ENCODE measurements at places on chromosomes 16 and 17. TPM values are rescaled to one million over a fixed set of nuclear protein-coding genes. Genes with fewer than 3 reads are reported as not detected.

DNA sequence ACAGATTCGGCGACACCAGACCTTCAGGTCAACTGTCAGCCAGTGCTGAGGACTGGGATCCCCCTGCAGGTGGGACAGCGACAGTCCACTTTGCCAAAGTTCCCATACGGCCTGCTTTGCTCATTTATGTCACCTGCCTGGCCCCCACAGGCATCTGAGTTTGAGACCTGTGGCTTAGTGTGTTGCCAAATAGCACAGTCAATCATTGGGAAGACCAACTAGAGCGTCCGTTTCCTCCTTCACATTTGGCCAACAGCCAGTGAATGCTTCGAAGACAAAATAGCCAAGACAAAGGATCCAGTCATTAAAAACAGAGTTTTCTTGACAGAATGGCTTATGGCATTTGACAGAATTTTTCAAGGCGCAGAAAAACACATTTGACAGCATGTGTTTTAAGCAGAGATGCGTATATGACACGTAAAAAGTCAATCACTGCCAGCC lies 113.8 kb downstream of the ABCC12 start:
- H3K4me3 ChIP-seq: no peak overlapping the region
- H3K4me1 ChIP-seq: no peaks in the 10 kb centered on the region
- H3K27ac ChIP-seq: no peak overlapping the region
- no peaks in the 10 kb centered on the region for H3K36me3 ChIP-seq

DNA sequence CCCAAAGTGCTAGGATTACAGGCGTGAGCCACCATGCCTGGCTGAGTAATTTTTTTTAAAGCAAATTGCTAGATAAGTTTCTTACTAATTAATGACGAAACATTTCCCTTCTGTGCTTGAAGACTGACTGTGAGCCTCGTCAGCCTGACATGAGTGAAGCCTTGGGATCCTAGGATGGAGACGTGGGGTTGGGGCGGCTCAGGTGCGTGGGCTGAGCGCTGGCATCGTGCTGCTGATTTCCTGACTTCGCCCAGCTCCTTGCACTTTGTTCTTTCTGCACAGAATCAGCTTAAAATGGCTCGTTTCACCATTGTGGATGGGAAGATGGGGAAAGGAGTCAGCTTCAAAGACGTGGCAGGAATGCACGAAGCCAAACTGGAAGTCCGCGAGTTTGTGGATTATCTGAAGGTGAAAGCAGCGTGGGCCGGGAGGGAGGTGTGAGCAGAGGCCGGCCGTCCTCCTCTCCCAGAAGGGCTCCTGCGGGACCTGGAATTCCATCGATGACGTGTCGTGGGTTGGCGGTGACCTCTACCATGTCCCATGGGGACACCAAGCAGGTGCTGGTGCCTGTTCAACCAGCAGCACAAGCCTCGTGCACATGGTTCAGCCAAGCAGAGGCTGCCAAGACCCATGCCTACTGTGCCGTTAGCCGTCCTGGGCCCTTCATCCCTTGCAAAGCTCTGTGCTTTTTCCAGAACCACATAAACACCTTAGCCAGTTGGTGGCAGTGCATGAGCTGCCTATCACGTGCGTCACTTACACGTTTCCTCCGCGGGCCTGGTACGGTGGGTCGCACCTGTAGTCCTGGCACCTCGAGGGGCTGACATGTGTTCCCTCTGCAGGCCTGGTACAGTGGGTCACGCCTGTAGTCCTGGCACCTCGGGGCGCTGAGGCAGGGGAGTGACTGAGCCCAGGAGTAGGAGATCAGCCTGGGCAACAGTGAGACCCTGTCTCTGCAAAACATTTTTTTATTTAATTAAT lies 22.5 kb downstream of the SPG7 start:
- H3K27ac ChIP-seq: no peak overlapping the region
- H3K27me3 ChIP-seq: no peaks in the 10 kb centered on the region
- DNase-seq: no peak
- H3K4me1 ChIP-seq: peaks cover 9% of the 10 kb centered on the region
- no peaks in the 10 kb centered on the region for H3K36me3 ChIP-seq

GRCh38 chr16:67407176-67407787 lies 9.0 kb downstream of the ZDHHC1 start:
- no peaks in the 10 kb centered on the region for H3K4me1 ChIP-seq
- no peak for DNase-seq
- H3K27ac ChIP-seq: no peak overlapping the region
- no peaks in the 10 kb centered on the region for H3K36me3 ChIP-seq

Gene TNFSF12
- 6.1 TPM for total RNA-seq

- H3K27ac ChIP-seq: no peak overlapping the region
- H3K36me3 ChIP-seq: no peaks in the 10 kb centered on the region
- H3K27me3 ChIP-seq: no peaks in the 10 kb centered on the region
- no peak overlapping the region for H3K4me3 ChIP-seq
- H3K4me1 ChIP-seq: peaks cover 12% of the 10 kb centered on the region
Observed at GRCh38 chr17:50448643-50449042, 20.0 kb downstream of the CHAD start.

Gene CNTNAP4
- total RNA-seq: not detected

DNA sequence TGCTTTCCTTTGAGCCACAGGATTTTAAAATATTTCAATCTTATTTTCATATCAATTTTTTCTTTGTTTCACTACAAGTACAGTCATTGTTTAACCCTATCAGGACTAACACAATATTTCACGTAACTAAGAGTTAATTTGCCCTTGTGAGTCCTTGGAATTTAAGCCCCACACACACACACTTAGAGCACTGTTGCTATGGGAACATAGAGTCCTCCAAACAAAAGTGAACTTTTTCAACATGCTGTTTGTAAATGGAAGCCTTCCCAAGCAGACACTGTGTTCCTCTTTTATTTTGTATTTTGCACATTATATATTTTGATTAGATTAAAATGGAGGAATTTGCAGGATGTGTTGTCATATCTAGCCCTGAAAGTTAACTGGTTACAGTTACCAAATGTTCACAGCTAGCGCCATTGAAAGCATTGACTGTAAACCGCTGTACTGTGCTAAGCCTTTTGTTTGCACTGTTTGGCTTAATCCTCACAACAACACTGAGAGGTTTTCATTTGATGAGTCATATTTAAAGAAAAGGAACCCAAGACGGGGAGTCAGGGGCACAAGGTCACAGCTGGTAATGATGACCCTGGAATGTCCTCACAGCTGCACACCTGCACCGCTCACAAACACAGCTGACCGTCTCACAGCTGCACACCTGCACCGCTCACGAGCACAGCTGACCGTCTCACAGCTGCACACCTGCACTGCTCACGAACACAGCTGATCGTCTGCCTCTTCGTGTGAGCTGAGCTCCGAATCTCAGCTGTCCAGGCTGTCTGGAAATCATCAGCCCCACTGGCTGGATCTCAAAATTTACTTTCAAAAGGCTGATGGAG lies 6.3 kb downstream of the HSBP1 start:
- peaks cover 4% of the 10 kb centered on the region for H3K36me3 ChIP-seq
- no peak for DNase-seq
- H3K4me1 ChIP-seq: no peaks in the 10 kb centered on the region
- H3K4me3 ChIP-seq: no peak overlapping the region
- H3K27ac ChIP-seq: no peak overlapping the region
- H3K27me3 ChIP-seq: no peaks in the 10 kb centered on the region

DNA sequence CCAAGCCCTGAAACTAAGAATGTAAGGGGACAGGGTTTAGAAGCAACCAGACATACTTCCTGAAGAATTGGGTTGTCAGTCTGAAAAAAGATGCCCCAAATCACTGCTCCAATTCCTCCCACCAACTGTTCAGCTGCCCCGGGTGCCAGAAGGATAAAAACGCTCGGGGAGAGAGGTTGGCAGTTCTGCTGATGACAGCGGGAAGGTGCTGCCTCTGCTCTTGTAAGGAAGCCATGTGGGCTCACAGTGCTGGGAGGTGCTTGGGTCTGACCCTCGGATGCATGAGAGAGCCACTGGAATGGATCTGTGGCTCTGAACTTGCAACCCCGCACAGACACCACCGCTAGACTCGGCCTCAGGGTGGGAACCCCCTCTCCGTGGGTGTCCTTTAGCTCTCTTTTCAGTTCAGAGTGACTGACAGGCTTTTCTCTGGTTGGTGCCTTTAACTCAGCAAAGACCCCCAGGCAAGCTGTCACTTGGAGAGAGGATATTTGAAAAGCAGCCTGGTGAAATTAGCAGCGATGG lies 364.8 kb upstream of the RBFOX1 start:
- H3K27me3 ChIP-seq: no peaks in the 10 kb centered on the region
- H3K4me1 ChIP-seq: no peaks in the 10 kb centered on the region
- no peak overlapping the region for H3K27ac ChIP-seq
- DNase-seq: no peak

Gene TRPV2
- 5.0 TPM for total RNA-seq

- DNase-seq: no peak
- no peaks in the 10 kb centered on the region for H3K4me1 ChIP-seq
- H3K27ac ChIP-seq: no peak overlapping the region
- H3K4me3 ChIP-seq: no peak overlapping the region
- H3K36me3 ChIP-seq: no peaks in the 10 kb centered on the region
Observed at GRCh38 chr17:65175952-65176351, 38.8 kb downstream of the RGS9 start.

DNA sequence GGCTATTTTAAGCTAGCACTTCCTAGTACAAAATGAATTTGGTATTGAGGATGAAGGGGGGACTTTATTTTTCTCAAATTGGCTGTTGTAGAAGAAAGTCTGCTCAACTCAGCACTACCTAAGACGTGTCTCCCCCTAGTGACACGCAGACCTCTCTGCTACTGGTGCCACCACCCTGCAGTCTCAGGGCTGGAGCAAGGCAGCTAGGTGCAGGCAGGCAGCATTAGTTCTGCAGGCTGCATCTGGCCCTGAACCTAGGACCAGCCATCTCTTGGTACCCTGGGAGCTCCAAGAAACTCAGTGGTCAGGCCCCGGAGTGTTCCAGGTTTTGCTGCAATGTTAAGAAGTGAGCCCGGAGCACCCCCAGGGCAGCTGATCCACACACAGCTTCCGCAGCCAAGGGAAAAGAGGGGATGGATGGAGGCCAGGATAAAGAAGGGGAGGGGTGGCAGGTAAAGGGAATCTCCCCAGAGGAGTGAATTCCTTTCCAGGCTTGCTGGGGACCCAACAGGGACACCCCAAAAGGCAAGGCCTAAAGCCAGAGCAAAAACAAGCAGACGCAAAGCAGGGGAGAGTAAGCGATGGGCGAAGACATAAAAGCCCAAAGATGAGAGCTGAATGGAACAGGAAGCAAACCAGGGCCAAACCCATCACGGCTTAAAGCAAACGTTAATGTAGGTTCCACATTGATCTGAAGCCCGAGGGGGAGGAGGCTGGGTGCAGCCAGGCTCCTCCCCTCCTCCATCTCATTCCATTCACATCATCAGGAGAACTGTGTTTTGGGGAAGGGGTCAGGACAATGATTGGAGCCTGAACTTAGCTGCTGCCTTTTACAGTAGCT lies 200.5 kb downstream of the ZFHX3 start:
- peak overlapping the region; percentile 9 for H3K27ac ChIP-seq
- no peaks in the 10 kb centered on the region for H3K36me3 ChIP-seq
- H3K4me3 ChIP-seq: no peak overlapping the region
- DNase-seq: no peak
- no peaks in the 10 kb centered on the region for H3K27me3 ChIP-seq

Gene XAF1
- total RNA-seq: 21.8 TPM

DNA sequence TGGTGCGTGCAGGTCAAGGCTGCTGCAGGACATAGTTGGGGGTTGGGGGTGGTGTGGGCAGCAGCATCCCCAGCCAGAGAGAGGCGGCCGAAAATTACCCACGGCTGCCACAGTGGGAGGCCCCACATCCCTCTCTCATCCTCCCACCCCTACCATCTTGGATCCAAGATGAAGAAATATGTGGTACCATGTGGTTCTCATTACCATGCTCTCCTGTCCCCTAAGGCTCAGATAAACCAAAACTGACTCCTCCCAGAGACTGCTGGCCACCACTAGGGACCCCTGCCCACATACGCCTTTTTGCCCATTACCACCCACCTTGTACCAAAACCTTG lies 120.4 kb downstream of the HIC1 start:
- peaks cover 72% of the 10 kb centered on the region for H3K4me1 ChIP-seq
- no peaks in the 10 kb centered on the region for H3K27me3 ChIP-seq
- H3K4me3 ChIP-seq: no peak overlapping the region
- no peaks in the 10 kb centered on the region for H3K36me3 ChIP-seq

- H3K27ac ChIP-seq: peak overlapping the region; percentile 9
- DNase-seq: peak; percentile 57
- no peaks in the 10 kb centered on the region for H3K36me3 ChIP-seq
Observed at GRCh38 chr17:78974635-78975591, 4.8 kb downstream of the LGALS3BP start.

DNA sequence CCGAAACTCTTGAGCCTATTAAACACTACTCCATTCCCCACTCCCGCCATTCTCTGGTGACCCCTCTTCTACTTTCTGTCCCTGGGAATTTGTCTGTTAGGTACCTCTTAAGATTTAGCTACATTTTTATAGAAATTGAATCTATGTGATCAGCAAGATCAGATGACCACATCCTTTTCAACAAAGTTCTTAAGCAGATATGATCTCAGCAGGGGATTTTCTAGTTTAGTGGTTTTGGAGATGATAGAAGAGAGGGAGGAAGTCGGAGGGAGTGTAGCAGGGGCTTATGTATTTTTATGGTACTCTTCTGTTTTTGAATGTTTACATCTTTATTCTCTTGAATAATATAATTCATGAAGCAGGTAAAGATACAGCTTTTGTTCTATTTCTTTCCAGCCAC lies 40.8 kb downstream of the RPA1 start:
- DNase-seq: no peak
- no peak overlapping the region for H3K4me3 ChIP-seq
- H3K36me3 ChIP-seq: peaks cover 19% of the 10 kb centered on the region
- no peak overlapping the region for H3K27ac ChIP-seq
- H3K4me1 ChIP-seq: no peaks in the 10 kb centered on the region

GRCh38 chr17:67470163-67470562 lies 93.1 kb downstream of the PITPNC1 start:
- H3K4me1 ChIP-seq: no peaks in the 10 kb centered on the region
- H3K36me3 ChIP-seq: no peaks in the 10 kb centered on the region
- H3K27me3 ChIP-seq: no peaks in the 10 kb centered on the region
- H3K4me3 ChIP-seq: no peak overlapping the region
- DNase-seq: no peak

Gene ADAP2
- total RNA-seq: 6.6 TPM

Gene CLEC18C
- total RNA-seq: not detected

DNA sequence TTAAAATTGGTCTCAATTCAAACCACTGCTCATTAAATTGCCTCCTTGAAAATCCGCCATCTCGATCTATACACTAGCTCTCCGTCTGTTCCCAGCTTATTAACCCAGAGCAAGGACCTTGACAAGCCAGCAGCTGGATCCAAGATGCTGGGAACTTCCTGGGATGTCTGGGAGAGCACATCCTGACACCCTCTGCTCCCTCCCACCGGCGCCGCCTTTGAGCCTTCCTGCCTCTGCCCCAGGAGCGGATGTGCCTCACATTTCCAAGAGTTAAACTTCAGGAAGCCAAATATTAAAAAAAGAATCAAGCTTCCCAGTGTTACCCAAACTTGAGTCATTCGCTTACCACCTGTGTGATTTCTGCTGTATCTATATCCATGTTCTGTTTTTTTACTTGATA lies 107.9 kb downstream of the HAPSTR1 start:
- H3K4me1 ChIP-seq: no peaks in the 10 kb centered on the region
- DNase-seq: no peak
- H3K36me3 ChIP-seq: no peaks in the 10 kb centered on the region
- H3K27me3 ChIP-seq: no peaks in the 10 kb centered on the region

GRCh38 chr17:1143573-1143972 lies 36.2 kb downstream of the ABR start:
- H3K4me3 ChIP-seq: no peak overlapping the region
- H3K27me3 ChIP-seq: no peaks in the 10 kb centered on the region
- no peaks in the 10 kb centered on the region for H3K4me1 ChIP-seq
